ENCODE measurements at places on chromosomes 16 and 17.

DNA sequence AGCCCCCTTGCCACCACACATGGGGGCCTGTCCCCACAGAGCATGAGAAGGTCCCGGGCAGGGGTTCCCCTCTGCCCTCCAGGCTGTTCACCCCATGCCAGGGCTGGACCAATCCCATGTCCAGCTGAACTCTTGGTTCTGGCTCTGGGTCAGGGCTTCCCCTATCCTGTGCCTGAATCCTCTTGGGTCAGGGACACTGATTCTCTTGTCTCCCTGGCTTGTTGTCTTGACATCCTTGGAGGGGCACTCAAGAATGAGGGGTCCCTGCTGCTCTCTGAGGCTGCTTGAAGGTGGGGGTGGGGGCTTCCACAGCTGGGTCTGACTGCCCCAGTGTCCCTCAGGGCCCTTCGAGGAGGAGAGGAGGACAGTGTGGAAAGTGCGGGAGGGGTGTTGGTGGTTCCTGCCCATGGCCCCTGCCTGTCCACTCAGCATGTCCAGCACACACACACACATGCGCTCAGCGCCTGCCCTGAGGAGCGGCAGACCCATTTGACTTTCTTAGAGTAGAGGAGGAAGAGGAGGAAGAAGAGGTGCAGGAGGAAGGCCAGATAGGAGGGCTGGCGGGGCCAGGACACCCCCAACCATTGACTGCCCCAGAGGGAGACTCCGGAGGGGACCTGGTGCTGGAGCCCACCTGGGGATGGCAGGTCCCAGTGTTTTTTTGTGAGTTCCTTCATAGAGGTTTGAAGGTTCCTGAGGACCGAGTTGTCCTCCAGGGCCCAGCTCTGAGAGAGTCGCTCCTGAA, 47.0 kb downstream of the TNFRSF13B start:
- DNase-seq: no peak

- DNase-seq: no peak
These were observed 63.6 kb downstream of the MAF start for GRCh38 chr16:79536958-79537357.

GRCh38 chr16:65426484-65426883, 304.6 kb upstream of the CDH11 start:
- DNase-seq: no peak

DNA sequence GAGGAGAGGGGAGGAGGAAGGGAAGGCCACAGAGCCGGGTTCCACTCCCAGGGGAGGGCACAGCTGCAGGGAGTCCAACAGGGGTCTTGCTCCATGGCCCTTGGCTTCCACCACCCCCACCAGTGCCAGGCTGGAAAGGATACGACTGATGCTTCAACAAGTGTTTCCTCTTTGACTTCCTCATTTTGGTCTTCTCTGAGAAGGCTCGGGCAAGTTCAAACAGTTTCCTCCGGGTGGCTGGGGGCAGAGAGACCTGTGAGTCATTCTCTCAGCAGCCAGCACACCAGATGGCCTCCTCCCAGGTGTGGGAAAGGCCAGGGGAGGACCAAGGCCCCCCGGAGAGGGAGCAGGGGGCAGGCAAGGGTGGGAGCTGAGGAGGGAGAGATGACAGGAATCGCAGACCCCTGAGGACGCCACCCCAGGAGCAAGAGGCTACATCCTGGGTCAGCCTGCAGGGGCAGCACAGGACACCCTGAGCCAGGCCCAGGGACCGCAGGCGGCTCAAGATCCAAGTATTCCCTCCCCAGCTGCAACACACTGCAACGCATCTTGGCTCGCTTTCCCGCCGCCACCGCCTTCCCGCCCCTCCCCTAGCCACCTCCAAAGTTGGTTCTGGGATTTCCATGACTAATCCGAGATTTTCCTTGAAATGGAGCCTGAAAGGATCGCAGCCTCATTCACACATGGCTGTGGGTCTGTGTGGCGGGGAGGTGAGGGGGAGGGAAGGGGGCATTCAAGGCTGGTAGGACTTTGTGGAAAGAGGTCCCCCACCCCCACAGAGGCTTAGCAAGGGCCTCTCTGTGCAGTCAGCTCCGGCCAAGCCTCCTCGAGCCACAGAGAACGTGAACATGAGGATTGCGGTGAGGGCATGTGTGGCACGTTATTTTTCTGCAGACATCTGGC, 18.4 kb upstream of the MRPS23 start:
- peak; percentile 93 for DNase-seq

DNA sequence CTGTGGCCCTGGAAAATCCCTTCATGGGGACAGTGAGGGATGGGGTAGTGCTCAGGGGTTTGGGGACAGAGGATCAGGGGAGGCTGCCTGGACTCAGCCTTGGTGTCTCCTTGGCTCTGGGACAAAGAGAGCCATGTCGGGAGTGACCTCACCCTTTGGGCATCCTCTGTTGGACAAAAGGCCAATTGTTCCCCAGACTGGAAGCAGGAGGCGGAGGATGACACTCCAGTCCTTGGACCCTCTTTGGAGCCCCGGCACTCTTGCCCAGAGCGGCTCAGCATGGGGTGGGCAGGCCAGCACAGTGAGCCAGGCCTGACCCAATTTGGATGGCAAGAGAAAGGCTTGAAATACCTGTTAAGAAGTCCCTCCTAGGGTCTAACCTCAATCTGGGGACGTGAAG, 39.4 kb upstream of the PHB1 start:
- peak; percentile 62 for DNase-seq

- no peak for DNase-seq
These were observed 84.6 kb downstream of the KANSL1 start for GRCh38 chr17:46108550-46109110.

DNA sequence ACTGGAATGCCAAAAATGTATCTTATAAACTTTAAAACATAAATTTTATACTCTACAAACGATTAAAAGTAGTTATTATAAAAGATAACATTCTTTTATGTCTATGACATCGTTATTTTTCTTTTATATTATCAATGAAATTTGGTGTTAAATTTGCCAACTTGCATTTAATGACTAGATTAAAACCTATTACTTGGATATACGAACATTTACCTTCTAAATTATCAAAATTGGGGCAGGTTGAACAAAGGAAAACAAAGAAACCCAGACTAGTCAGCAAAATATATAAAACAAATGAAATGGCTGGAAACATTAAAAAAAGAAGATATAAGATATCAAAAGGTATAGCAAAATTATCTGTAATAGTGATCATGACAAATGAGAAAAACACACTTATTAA, 34.1 kb upstream of the ABCA3 start:
- DNase-seq: no peak

DNA sequence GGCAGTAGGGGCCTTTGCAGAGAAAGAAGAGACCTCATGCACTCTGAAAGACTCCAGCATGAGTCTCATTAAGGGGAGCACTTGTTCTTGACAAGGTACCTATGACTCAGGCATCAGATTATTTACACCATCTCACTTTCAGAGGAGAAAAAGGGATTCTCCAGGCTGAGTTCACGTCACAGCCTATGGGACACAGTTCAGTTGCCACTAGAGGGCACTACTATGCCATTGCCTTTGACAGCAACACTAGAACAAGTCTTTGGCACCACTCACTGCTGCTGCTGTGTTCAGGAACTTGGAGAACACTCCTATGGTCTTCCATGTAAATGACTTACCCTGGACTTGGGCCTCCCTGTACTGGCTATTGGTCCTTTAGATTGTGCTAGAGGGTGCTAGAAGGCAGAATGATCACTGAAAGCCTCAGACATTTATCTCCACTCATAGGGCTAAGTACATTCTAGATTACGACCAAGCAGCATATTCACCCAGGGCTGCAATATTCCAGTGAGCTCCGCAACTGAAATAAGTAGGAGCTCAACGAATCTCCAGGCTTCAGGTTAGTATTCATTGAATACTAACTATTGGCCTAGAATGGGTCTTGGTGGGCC, 225.1 kb upstream of the CA10 start:
- DNase-seq: peak; percentile 12

GRCh38 chr17:81111066-81111465, 54.2 kb upstream of the PVALEF start:
- DNase-seq: no peak

DNA sequence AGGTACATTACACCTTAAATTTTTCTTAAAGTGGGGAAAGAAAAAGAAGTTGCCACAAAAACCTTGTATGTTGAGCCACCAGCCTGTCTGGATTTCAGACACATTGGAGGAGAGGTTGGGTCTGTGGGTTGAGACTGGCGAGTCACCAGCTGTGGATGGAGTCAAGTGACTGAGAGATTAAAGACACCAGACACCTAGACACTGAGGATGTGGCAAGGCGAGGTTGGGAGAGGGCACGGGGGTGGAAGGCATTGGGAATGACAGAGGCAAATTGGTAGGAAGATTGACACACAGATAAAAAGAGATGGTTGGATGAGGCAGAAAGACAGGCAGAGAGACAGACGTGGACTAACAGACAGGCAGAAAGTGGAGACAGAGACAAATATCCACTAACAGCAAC, 49.6 kb downstream of the KCNJ12 start:
- no peak for DNase-seq

DNA sequence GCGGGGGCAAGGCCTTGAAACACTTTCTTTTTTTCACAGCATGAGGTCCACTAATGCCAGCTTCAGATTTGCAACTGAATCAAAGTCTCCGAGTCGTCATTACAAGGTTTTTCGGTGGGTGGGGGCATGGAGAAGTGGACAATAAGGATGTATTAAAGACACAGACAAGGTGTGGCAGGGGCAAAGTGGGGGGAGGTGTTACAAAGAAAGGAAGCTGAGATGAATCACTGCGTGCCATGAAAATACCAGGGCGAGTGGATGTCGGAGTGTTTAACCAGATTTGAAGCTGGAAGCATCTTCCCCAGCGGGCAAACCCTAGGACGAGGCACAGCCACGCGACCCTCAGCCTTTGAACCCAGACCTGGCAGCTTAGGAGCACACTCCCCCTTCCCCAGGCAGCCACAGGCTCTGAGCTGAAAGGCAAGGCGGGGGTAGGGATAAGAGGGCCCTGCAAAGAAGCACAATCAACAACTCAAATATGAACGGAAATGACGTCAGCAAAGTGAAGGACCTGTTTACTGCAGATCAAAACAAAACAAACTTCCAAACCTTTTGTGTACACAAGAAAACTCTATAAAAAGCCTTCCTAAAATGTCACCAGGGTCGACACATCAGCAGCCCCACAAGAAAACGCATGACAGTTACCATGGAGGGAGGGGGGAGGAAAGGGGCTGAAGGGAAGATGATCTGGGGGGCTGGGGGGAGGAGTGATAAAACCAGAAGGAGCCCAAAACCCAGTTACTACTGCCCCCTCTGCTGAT, 5.6 kb upstream of the ZFHX3 start:
- DNase-seq: no peak

DNA sequence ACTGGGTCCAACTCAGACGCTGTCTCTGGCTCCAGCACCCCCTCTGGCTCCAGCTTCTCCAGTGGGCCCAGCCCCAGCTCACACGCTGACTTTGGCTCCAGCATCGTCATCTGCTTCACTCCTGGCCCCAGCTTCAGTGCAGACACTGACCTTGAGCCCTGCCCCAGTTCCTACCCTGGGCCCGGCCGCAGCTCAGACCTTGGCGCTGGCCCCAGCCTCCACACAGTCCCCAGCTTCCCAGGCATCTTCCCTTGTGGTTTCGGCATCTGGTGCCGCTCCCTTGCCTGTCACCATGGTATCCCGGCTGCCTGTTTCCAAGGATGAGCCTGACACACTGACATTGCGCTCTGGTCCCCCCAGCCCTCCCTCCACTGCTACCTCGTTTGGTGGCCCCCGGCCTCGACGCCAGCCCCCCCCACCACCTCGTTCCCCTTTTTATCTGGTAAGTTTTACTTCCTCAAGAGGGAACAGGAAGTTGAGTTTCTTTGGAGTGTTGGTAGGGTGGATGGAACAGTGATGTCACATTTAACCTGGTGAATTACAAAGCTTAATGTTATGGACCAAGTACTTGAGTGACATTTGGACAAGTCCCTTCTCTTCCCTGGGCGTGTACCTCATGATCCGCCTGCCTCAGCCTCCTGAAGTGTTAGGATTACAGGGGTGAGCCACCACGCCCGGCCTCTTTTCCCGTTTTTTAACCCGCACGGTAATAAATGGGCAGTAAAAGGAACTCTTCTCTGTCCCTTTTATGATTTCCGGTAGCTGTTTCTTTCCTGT, 23.4 kb upstream of the PHKG2 start:
- no peak for DNase-seq

- peak; percentile 95 for DNase-seq
These were observed at the start of gene PIGQ for GRCh38 chr16:569445-570254. Gene PIGQ, plus strand, starts transcription at chr16:569968. Its CDS starts 4,107 bp downstream, at chr16:574075.

DNA sequence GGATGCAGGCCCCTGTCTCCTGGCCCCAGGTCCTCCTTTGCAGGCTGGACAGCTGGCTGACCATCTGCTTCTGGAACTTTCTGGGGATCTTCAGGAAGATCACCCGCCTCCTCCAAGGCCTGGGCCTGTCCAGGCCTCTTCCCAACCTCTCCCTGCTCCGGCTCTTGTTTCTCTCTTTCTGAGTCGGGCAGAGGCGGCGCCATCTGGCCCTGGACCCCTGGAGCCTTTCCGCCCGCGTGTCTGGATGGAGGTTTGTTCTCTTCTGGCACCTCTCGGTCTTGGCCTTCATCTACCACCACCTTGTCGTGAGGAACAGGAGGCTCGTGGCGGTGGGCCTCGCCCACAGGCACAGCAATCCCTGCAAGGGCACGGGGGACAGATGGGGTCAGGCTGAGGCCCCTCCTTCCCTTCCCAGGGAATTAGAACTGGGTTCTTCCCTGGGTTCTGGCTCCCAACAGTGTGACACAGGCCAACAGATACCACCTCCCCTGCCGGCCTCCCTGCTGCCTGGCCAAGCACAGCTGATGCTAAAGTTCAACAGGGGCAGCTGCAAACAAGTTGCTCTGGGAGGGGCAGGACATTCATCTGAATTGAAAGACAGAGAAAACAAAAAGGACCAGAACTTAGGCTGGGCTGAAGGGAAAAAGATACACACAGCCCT, 13.3 kb downstream of the NDUFAF8 start:
- no peak for DNase-seq

DNA sequence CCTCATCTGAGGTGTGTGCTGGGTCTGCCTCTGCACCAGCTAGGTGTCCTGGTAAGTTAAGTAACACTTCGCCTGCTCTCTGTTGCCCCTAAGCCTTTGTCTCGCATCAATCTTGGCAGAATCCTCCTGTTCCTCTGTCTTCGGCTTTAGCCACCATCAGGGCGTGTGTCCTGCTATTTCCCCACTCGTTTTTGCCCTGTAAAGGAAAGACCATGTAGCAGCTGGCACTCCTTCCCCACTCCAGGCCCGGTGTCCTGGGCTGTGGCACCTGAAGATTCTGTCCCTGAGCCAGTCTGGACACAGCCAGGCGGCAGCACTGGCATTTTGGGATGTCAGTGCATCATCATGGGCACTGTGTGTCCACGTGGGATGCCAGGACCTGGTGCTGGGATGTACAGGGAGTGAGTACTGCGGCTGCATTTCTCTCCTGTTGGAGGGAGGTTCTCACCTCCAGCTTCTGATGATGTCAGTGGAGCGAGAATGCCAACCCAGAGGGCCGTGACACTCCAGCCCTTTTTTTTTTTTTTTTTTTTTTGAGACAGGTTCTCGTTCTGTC, 26.2 kb upstream of the FOXK2 start:
- no peak for DNase-seq

- DNase-seq: no peak
These were observed 42.3 kb downstream of the C16orf82 start for GRCh38 chr16:27108826-27109665.

DNA sequence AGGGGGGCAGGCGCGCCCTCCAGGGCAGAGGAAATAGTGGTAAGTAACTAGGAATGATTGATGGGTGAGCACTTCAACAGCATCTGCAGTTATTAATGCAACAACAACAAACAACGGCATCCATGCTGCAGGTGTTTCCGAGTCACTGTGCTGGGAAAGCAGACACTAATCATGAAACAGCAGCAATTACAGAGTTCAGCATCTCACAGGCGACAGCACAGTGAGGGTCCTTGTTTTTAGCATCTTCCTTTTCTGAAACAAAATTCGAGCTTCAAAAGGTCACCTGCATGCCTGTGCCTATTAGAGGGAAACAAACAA, 191.9 kb downstream of the SLC39A11 start:
- no peak for DNase-seq

GRCh38 chr17:71900621-71901229, 220.1 kb upstream of the SOX9 start:
- no peak for DNase-seq
